ENCODE measurements at places on chromosomes 11 and 22. TPM values are rescaled to one million over a fixed set of nuclear protein-coding genes. Genes with fewer than 3 reads are reported as not detected.

The RASSF10 gene
- not detected for total RNA-seq

The BRSK2 gene
- 77.0 TPM for total RNA-seq

The B3GAT1 gene
- 0.25 TPM for total RNA-seq

GRCh38 chr11:132910011-132910760 is 622.1 kb downstream of the OPCML start:
- no peak overlapping the region for H3K27ac ChIP-seq
- H3K4me3 ChIP-seq: no peak overlapping the region
- DNase-seq: no peak
- no peaks in the 10 kb centered on the region for H3K4me1 ChIP-seq

DNA sequence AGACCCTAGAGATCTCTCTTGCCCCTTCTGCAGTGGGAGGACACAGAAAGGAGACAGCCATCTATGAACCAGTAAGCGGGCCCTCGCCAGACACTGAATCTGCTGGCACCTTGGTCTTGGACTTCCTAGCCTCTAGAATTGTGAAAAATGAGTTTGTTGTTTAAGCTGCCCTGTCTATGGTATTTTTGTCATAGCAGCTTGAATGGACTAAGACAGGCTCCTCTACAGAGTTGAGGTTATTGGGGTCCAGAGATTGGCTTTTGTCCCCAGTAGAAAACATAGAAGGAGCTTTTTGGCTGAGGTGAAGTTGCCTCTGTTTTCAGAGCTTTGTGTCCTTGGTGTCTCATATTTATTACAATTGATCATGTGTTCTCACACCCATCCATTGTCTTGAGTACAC is 77.2 kb downstream of the STIM1 start:
- H3K27ac ChIP-seq: no peak overlapping the region
- H3K27me3 ChIP-seq: no peaks in the 10 kb centered on the region
- H3K4me1 ChIP-seq: peaks cover 6% of the 10 kb centered on the region
- no peaks in the 10 kb centered on the region for H3K36me3 ChIP-seq
- H3K4me3 ChIP-seq: no peak overlapping the region

DNA sequence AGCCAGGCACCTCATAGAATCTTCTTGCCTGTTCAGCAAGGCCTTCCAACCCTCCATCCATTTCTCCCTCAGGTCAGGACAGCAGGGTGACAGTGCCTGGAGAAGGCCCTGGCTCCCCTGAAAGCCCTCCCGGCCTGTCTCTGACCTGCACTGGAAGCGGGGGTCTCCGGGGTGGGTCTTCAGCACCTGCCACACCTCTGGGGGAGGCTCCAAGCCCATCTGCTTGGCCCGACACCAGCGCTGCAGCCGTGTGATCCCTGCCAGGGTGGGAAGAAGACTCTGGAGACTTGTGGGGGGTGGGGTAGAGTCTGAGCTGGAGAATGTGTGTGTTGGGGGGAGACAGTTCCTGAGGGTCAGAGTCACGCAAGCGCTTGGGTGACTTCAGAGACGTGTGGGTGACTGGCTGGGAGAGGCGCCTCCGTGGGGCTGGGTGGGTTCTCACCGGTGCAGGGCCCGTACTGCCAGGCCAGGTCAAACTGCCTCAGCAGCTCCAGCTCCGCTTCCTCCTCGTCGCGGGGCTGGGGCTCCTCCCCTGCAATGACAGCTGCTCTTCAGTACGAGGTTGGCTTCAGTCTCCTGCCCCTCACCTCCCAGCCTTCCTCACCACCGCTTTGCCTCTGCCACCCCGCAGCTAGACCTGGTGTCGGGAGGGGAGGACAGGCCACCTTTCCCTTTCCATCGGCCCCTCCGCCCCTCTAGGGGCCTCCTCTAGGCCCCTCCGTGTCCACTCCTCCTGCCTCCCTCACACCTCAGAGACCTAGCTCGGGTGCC is 615 bp downstream of the POLD4 start:
- no peaks in the 10 kb centered on the region for H3K36me3 ChIP-seq
- peak overlapping the region; percentile 97 for H3K27ac ChIP-seq
- peak overlapping the region; percentile 58 for H3K4me3 ChIP-seq
- no peaks in the 10 kb centered on the region for H3K27me3 ChIP-seq

DNA sequence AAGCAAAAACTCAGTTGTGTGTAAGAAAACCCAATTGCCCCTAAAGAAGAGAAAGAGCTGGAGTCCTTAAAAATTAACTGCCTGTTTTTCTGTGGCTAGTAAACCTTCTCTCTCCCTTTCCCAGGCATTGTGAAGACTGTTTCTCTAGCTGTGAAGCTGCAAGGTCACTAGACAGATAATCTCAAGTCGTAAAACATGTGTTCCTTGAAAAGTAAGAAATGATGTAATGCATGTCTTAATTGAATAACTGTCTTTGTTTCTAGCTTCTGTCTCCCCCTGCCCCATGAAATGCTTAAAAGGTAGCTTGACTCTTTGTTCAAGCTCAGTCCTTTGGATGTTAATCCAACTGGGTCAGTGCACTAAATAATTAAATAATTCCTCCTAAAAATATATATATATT is 29.5 kb upstream of the FAM181B start:
- H3K4me1 ChIP-seq: peaks cover under 1% of the 10 kb centered on the region
- no peaks in the 10 kb centered on the region for H3K36me3 ChIP-seq
- DNase-seq: no peak
- H3K27ac ChIP-seq: no peak overlapping the region

DNA sequence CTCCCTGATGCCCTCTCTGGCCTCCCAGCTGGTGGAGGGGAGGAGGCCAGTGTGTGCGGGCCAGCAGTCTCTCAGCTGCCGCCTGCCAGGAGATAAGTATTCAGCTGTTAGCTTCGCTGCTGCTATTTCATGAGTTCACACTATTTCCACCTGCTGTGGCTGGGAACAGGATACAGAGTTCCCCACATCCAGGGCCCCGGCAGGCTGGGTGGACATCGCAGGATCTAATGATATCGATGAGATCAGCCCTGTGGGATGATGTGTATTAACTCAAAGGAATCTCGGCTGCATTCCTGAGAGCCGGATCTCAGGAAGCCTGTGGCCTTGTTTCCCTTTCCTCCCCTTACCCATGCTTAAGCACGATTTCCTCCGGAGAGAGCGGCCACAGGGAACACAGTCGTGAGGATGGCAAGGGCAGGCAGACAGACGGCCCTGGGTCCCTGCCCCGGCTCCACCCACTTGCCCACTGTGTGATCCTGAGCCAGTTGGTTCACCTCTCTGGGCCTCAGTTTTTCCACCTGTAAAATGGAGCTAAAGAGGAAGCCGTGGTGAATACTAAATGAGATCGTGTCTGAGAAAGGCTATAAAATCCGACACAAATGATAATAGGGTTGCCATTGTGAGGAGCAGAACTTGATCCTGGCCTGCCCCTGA is 6.5 kb upstream of the PVALB start:
- no peak for DNase-seq
- H3K27ac ChIP-seq: no peak overlapping the region
- H3K4me3 ChIP-seq: no peak overlapping the region
- no peaks in the 10 kb centered on the region for H3K36me3 ChIP-seq
- H3K4me1 ChIP-seq: no peaks in the 10 kb centered on the region
- H3K27me3 ChIP-seq: no peaks in the 10 kb centered on the region

DNA sequence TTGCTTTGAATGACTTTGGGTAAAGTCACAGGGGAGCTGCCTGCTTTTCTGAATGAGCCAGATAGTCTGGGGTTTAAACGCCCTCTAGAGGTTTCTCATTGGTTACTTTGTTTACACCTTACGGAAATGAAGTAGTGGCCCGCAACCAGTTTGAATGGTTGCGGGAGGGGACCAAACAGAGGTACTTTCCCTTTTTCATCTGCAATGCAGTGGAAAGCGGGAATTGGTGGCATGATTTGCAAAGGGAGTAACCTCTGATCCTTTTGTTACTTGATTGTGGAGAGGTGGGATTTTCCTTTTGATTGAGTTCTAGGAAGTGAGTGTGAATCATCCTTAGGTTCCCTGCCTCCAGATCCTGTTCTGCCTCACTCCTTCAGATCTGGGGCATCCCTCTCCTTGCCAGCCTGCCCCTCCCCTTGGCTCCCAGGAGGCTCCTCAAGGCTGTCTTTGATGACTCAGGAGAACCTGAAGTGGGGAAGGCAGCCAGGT is 15.9 kb upstream of the GLYATL1 start:
- H3K4me3 ChIP-seq: no peak overlapping the region
- H3K27ac ChIP-seq: no peak overlapping the region
- H3K36me3 ChIP-seq: no peaks in the 10 kb centered on the region
- no peaks in the 10 kb centered on the region for H3K27me3 ChIP-seq
- DNase-seq: no peak
- H3K4me1 ChIP-seq: no peaks in the 10 kb centered on the region

- no peaks in the 10 kb centered on the region for H3K36me3 ChIP-seq
- H3K4me1 ChIP-seq: no peaks in the 10 kb centered on the region
- no peak overlapping the region for H3K27ac ChIP-seq
- peaks cover 3% of the 10 kb centered on the region for H3K27me3 ChIP-seq
- H3K4me3 ChIP-seq: no peak overlapping the region
Measured at GRCh38 chr11:134586726-134587125, 174.7 kb upstream of the B3GAT1 start.

DNA sequence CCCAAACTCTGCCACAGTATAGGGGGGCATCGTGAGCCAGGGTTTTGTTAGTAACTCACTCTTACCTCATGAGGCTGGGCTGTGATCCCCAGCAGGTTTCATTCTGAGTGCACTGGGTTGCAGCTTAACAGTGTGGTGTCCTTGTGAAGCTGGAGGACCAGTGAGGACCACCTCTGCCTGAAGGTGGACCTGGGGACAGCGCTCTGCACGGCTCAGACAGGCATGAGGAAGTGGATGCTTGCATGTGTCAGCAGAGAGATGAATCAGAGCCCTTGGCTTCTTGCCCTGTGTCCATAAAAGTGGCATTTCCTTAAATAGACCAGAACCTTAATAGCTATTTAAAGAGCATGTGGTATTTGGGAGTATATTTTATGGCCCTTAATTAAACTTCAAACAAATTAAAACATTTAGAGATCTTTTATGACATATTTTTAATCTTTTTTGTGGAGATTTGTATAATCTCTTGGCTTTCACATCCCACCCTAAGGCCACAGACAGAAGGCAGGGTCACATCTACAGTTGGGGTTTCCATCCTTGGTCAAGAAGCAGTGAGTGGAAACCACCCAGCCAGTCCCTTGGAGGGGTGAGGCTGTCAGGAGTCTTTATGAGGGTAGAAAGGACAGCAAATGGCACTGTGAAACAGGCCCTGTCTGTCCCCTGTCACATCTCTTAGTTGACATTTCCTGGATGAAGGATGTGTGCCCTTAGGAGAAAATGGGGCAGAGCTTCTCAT is 24.8 kb upstream of the ADORA2A start:
- H3K27me3 ChIP-seq: no peaks in the 10 kb centered on the region
- no peak overlapping the region for H3K4me3 ChIP-seq
- peaks cover 6% of the 10 kb centered on the region for H3K36me3 ChIP-seq
- DNase-seq: peak; percentile 57
- peaks cover 6% of the 10 kb centered on the region for H3K4me1 ChIP-seq

DNA sequence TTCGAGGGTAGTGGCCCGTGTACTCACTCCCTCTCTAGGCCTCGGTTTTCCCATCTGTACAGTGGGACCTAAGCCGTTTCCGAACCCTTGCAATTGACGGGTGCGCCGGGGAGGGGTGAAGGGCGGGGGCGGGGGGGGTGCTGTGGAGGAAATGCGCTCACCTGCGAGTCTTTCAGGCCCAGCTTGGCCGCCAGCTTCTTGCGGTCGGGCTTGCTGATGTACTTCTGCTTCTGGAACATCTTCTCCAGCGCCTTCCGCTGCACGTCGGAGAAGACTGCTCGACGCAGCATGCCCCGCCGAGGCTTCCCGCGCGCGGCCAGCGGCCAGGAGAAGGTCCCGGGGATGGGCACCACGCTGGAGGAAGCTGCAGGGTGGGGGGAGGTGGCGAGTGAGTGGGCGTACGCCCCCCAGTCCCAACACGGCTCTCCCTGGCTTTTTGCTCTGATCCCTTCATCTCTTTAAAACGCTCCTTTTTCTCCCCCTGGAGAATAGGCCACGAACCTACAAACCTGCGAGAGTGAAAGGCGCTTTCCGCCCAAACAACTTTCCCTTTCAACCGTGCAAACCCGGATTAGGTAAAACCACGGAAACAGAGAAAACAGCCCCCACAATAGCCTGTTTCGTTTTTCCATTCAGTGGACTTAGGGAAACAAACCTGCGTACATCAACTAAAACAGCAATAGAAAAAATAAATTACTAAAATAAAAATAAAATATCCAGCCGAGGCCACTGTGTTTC is 3.2 kb downstream of the DBX1 start:
- H3K27me3 ChIP-seq: peaks cover 24% of the 10 kb centered on the region
- no peak for DNase-seq
- no peaks in the 10 kb centered on the region for H3K36me3 ChIP-seq
- H3K27ac ChIP-seq: no peak overlapping the region
- H3K4me3 ChIP-seq: peak overlapping the region; percentile 43
- no peaks in the 10 kb centered on the region for H3K4me1 ChIP-seq

GRCh38 chr11:102457865-102458264 is 5.3 kb upstream of the TMEM123 start:
- peaks cover 14% of the 10 kb centered on the region for H3K4me1 ChIP-seq
- no peaks in the 10 kb centered on the region for H3K36me3 ChIP-seq
- no peak for DNase-seq
- no peak overlapping the region for H3K27ac ChIP-seq
- no peaks in the 10 kb centered on the region for H3K27me3 ChIP-seq

DNA sequence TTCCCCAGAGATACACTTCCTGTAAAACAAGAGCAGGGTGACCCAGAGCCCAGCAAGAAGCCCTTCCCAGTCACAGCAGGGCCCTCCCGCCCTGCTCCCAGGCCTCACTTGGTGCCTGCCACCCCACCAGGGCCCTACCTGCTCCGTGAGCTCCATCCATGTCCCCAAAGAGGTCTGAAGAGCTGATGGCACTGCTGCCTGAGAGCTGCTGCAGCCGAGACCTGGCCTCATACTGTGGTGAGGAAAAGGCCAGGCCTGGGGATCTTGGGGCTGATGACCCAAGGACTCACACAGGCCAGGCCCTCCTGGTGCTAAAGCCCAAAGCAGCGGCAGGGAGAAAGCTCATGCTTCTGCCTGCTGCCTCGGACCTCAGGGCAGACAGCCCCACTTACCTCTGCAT is 10.3 kb downstream of the ARFGAP2 start:
- no peaks in the 10 kb centered on the region for H3K4me1 ChIP-seq
- no peak for DNase-seq
- H3K36me3 ChIP-seq: peaks cover 24% of the 10 kb centered on the region

DNA sequence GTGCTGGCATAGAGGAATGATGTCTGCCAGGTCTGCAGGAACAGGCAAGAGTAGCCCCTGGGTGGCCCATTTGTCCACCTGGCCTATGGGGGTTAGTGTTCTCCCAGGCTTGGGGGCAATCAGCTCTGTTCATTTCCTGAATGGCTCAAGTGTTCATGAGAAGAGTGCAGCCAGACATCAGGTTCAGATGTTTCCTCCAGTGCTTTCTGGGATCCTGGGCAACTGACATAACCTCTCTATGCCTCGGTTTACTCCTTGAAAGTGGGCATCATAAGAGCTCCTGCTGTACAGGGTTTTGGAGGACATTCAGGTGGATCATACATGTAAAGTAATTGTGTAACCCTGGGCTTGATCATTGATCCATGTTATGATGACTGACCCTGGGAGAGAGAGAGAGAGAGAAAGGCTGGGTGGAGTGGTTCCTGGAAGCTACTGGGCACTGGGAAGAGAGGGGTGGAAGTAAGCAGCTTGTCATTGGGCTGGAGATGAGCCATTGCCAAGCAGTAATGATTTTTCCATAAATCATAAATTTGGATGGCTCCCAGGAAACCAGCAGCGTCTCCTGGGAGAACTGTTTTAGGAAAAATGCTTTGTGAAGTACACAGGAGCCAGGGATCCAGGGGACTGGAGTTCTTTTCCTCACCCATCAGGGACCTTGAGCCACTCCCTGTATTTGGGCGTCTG is 30.2 kb upstream of the ACCSL start:
- no peaks in the 10 kb centered on the region for H3K27me3 ChIP-seq
- H3K4me1 ChIP-seq: no peaks in the 10 kb centered on the region
- H3K4me3 ChIP-seq: no peak overlapping the region
